ENCODE measurements at places on chromosomes 2 and 18.

- peak; percentile 42 for DNase-seq
Observed at GRCh38 chr2:97267411-97268074, 154.6 kb downstream of the ANKRD36 start.

- DNase-seq: no peak
Observed at GRCh38 chr2:191274413-191274815, 29.2 kb downstream of the MYO1B start.

DNA sequence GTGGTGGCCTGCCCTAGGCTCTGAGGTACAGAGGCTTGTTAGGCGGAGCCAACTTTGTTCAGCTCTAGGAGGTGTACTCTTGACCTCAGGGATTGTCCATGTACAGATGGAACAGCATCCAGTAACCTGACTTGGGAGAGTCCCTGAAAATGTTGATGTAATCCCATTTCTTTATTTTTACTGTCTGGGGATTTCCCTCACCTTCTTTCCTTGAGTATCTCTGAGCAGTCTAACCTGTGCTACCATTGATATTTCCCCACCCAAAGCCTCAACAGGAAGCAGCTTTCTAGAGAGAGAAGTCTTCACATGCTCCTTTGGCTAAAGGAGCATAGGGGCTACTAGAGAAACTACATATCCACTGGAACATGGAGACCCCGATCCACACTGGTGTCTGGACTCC is 10.4 kb downstream of the IL36A start:
- DNase-seq: no peak

DNA sequence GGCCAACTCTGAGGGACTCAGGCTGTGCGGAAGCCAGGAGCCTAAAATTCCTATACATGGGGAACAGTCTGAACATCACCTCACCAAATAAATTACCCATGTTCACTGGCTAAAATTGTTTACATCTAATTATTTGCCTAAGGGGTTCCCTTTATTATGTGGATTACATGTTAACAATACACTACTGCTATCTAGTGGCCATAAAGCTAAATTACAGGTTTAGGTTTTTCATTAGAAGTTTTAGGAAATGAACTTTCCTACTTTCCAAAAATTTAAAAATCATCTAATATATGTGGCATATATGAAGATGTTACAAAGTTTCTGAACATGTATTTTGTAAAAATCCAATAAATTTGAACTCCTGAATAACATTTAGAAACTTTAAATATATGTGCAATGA is 40.3 kb downstream of the PLA2R1 start:
- DNase-seq: no peak

GRCh38 chr18:23237524-23238151 is 102.4 kb downstream of the CABLES1 start:
- DNase-seq: peak; percentile 75

DNA sequence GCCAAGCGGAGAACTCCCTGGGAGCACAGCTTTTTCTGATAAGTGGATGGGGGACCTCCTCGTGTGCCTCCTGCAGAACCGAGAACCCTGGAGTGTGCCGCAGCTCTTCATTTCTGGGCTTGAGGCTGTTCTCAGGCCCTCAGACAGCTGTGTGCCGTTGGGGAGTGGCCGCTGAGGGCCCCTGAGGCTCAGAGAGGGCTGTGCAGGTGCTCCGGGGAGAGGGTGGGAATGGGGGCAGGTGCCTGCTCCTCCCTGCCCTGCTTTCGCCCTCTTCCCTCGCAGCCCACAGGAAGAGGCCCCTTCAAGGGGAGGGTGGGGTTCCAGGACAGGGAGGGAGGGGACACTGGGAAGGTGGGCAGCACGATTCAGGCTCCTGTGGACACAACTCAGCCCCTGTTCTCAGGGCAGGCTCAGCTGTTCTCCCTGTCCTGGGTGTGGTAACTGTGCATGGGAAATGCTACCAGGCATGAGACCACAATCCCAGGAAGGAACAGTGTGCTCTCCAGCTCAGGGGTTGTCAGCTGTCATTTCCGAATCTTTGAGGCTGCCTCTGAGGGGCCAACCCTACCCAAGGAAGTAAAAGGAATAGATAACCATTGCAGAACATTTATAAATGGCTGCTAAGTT is 11.3 kb downstream of the LCT start:
- peak; percentile 26 for DNase-seq

DNA sequence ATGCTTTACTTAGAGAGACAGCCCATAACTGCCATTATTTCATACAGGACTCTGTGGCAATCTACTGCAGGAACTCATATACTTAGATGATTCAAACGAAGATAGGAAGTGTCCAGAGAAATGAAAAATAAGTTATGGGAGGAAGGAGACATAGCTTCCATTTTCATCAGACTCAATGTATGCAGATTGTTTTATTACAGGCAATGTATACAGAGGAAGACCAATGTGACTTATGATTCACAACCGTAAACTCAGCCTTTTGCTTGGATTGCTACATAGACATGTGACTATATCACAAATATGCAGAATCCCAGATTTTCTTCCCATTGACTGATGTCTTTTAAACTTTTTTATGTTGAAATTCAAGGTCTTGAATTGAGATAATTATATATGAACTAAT is 793.4 kb downstream of the SATB2 start:
- DNase-seq: no peak

- no peak for DNase-seq
Observed at GRCh38 chr2:230982126-230982525, 13.8 kb upstream of the SPATA3 start.

DNA sequence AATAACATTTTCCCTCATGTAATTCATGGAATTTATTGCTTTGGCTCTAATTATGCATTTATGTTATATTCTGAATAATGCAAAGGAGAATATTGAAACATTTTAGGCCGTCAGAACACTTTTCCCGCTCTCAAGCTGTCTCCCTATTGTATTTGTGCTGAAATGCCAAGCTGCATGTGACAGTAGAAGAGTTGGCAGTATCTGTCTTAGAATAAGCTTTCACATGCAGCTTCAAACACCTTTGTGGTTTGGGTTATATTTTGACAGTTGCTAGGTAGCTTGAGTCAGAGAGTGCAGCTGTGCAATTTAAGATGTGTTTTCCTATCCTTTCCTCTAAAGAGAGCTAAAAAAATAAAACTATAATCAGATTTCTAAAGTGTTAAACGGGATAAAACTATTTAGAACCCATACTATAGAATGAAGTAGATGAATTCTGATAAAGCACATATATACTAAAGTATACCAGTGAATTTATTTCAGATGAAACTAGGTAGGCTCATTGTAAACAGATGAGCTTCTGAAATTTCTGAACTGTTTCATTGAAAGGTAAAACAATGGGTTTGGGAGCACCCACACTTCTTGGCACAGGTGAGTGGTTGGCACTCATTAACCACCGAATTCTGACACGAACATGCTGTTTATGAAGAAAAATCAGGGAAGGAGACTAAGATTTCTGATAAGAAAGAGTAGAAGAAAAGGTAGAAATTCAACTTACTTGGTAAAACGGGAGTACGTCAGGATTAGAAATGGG is 43.4 kb downstream of the PLCL1 start:
- DNase-seq: no peak

DNA sequence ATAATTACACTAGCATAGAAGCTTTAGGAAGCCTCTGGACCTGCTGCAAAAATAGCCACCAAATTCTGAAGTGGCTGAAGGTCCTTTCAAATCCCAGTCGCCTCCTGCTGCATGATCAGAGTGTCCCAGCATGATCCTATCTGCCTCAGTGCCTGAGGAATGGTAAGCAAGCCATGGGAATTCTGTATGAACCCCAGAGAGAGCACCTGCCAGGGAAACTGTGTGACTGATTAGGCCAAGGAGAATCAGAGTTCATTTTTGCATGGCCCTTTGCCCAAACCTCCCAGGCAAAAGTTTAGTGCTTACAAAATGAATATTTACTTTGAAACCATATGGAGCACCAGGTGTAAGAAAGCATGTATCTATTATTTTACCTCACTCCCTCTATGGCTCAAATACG is 221.4 kb downstream of the ARL4C start:
- DNase-seq: no peak

DNA sequence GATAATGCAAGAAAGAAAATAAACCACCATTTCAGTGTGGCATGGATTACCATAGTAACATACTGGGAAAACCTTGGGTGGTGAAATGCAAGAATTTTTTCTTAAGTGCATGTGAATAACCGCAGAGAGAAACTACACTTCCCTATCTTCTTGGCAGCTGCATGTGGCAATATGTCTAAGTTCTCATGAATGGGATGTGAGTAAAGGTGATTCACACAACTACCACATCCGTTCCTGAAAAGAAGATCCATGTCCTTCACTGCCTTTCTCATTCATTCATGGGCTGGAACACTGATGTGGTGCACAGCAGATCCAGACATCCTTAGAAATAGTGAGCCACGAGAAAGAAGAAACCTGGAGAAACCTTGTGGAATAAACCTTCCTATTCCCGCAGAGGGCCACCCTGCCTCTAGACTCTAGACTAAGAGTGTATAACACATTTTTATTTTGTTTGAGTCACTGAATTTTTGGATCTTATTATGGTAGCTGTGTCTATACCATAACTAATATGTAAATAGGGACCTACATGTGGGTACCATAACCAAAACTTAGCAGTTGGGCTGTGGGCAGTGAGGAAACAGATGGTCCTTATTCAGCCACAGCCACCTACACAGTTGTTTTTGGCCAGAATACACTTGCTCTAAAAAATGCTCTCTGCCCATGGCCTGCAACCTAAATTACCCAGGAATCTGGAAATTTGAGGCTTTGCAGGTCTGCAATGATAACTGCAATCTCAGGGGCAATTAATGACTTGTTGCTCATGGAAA is 573.3 kb downstream of the LRP1B start:
- DNase-seq: no peak

DNA sequence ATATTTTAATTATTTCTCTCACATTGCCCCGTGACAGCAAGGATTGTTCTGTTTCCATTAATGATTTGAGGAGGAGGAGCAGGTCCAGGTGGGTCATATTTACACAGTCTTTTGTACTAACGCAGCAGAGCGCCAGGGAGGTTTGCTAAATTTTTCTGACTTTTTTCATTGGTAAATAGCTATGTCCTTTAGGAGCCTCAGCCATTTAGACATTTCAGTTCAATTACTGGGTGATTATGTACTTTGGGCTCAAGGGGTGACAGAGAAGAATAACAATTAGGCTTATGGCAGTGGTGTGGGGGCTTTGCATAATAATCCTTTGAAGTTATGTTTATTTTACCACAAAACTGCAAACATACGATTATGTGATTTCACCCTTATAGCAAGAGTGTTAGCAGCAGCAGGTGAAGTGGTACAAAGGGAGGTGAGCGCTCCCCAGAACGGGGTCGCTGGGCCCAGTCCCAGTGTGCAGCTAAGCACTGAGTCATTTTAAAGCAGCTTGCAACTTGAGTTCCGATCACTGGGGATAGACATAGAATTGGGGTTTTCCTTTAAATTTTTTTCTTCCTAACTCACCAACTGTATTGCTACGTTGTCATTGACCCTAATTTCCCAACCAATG is 80.3 kb downstream of the TSHZ1 start:
- DNase-seq: no peak

- DNase-seq: no peak
Observed at GRCh38 chr2:62196278-62196901, 475 bp downstream of the B3GNT2 start.

- no peak for DNase-seq
Observed at GRCh38 chr2:86552889-86553288, 10.4 kb downstream of the CHMP3 start.

DNA sequence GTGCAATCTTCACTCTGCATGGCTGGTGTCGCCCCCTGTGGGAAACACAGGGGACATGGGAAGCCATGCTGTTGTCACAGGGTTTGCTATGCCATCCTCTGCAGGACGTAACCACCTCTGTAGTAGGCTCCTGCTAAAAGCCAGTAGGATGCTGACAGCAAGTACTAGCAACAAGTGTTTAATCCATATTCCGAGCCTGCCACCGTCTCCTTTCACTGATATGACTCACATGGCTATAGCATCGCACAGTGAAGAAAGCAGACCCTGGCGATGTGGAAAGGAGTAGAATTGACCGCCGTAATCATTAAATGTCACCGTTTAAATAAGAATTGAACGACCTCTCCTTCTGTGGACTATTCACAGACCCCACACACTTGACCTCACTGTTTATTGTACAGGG is 57.8 kb downstream of the CD8B2 start:
- no peak for DNase-seq

- DNase-seq: peak; percentile 42
Observed at GRCh38 chr2:43852196-43852730, 13.5 kb downstream of the ABCG8 start.

GRCh38 chr18:61841706-61842105 is 51.1 kb downstream of the RNF152 start:
- DNase-seq: no peak

DNA sequence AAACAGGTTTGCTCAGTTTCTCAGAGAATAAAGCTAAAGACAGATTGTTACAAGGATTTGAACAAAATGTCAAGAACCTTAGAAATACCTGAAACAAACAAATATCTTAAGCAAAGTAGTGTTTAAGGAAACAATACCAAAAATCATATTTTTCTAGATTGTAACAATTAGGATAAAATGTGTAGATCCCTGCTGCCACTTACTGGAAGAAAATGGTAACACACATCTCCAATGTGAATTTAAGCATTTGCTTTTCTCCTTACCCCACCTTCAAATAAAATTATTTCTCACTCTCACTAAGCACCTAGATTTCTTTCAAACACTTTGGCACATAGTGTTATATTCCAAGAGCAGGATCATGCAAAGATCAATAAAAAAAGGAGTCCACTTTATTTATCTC is 34.9 kb downstream of the SUCLG1 start:
- DNase-seq: no peak

DNA sequence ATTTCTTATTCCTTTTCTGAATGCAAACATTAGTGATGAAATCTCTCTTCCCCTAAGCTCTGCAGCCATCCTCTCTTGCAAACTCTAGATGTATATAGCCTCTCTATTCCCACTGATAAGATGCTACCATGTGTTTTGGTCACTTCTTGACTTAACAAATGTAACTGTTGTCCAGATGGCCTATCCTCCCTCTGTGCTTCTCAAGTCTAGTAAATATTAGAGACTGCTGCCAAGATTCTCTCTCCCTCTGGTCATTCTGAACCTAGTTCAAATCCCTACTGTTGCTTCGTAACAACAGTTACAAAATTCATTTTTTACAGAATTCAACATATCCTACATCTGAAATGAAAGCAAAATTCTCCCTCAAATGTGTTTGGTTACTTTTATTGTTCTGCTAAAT is 156.6 kb downstream of the TXNL1 start:
- DNase-seq: no peak

DNA sequence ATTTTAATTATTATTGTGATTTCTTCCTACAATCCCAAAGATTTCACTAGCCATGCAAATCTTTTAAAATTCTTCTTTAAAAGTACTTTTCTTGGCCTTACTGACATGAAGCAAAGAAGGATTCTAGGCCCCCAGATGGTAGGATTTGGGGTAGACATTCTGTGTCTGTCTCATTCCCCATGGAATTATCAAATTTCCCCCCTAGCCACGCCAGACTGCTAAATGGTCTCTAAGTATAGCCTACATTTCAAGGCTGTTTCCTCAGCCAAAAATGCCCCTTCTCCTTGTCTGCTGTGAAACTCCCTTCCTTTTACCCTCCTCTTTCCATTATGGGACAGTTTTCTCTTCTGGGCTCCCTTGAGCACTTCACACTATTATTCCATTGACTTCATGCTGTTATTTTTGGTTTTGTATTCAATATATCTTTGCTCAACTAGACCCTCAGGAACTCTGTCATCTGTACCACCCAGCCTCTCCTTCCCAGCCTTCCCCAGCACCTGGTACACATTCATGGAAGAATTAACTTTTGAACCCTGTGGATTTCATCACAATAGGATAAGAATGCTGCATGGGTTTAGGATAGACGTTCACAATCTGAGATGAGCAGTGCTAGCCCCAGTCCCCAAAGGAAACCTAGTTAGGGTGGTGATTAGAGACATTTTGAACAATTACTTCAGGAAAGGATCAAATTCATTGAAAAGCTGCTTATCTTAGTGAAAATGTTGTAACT is 21.5 kb upstream of the CYP1B1 start:
- no peak for DNase-seq

All from left lobe of liver (tissue), 2 donors.